Spleen (tissue), 13 donors: ENCODE measurements at places on chromosomes 7 and 10.

- DNase-seq = no peak
Measured at GRCh38 chr10:326894-327635, 191.8 kb downstream of the ZMYND11 start.

DNA sequence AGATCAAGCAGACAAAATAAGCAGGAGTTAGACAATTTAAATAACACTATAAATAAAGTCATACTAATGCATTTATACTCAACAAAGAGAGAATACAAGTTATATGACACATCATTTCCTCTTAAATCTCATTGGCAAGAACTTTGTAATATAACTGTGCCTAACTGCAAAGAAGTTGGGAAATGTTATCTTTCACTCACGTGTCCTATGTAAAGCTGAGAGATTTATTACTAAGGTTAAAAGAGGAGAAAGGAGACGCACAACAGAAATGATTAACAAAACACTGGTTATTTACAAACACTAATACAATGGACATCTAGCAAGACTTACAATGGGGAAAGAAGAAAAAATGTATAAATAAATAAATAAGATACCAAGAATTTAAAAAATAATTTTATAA lies 12.7 kb upstream of the TMEM273 start:
- no peak for DNase-seq

DNA sequence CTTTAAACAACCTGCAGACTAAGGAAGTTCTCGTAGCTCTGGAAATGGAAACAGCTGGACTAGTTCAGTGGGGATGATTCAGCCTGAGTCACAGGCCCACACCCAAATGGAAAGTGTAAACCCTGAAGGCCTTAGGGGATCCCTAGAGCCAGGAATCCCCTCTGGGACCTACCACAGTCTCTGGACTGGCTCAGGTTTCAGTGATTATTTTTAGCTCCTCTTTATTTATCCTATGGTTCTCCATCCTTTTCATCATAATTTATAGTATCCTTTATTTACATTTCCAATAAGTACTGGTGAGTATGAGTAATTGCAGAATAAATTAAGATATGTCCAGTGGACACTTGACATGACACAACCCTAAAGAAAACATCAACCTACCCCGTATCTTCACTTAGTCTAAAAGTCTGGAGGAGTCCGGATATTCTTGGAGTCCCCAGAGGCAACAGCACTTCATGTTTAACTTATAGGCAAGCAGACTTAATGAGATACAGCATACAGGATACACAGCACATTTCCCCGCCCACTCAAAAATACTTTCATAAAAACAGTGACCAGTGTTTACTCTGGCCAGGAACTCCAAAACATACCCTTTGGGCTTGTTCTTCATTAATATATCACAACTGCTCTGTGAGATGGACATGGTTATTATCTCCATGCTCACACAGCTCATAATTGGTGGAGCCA lies 28.4 kb upstream of the SEMA3E start:
- DNase-seq = no peak

- DNase-seq = no peak
Measured at GRCh38 chr7:134351424-134351823, 34.7 kb upstream of the SLC35B4 start.

DNA sequence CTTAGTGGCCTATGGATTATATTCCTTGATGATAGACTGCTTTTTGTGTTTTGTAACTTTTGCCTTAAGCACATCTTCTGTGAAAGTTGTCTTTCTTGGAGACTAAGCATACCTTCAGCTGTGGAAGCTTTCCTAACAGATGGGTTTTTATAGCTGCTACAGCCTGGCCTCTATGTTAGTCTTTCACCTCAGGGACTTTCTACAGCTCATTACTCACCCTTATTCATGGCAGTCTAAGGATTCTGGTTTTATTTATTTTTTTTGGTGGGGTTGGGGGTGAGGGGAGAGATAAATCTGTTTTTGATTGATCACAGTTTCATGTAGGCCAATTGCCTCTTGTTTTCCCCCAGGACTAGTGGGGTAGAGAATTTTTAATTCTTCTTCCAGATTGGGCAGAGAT lies 219.9 kb downstream of the DKK1 start:
- no peak for DNase-seq

DNA sequence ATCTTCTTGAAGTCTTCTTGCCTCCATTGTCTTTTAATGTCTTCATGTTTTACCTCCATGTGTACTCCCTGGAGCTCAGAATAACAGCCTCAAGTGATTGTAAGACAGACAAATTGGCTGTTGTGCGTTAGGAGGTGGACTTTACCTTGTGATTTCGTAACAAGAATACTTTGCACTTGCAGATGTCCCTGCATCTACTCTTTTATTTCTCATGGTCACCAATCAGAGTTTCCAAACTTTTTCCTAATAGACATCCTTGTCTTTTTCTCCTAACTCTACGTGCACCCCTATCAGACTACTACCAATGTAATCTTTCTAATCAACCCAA lies 172.3 kb downstream of the NRP1 start:
- DNase-seq = no peak

GRCh38 chr10:6757158-6757557 lies 177.1 kb upstream of the PRKCQ start:
- DNase-seq = no peak

DNA sequence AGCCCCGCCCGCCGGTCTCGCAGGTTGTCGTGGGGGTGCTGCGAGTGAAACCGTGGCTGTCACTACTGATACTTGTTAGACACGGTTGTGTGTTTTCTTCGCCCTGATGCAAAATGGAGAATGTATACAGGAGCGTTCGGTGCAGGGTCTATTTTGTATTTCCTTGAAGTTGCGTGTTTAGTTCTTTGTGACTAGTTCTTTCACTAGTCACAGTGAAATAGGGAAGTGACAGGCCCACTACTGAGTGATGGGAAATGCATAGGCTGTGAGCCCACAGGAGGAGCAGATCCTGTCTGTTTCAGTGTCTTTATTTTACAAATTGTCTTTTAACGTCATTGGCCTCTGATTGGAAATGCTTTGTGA lies 675 bp downstream of the ABRAXAS2 start:
- no peak for DNase-seq

- peak; percentile 44 for DNase-seq
Measured at GRCh38 chr10:47380341-47381102, 3.6 kb downstream of the ZNF488 start.

GRCh38 chr10:131701131-131701947 lies 199.5 kb upstream of the PPP2R2D start:
- DNase-seq = peak; percentile 38

DNA sequence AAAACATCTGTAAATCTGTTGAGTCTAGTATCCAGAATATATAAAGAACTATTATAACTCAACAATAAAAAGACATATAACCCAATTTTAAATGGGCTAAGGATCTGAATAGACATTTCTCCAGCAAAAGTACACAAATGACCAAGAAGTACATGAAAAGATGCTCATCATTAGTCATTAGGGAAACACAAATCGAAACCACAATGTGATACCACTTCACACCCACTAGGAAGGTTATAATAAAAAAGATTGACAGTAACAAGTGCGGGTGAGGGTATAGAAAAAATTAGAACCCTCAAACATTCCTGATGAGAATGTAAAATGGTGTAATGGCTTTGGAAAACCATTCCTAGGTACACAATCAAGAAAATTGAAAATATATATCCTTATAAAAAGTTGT lies 4.1 kb downstream of the XPNPEP1 start:
- DNase-seq = no peak

DNA sequence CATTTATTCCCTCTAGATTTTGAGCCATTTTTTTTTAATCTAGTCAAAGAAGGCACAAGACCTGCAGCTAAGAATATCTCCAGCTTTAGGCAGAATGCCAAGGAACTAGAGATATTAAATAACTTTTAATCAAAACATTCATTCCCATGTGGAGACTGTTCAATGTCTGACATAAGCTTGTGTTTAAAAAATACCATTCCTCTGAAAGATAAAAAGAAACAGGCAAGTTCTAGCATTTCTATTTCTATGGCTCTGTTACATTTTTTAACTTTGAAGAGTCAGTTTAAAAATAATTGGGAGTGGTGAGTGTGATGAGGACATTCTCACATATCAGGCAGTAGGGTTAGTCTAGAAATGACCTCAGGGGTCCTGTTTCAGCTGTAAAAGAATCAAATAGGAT lies 48.0 kb downstream of the RHOBTB1 start:
- DNase-seq = no peak

DNA sequence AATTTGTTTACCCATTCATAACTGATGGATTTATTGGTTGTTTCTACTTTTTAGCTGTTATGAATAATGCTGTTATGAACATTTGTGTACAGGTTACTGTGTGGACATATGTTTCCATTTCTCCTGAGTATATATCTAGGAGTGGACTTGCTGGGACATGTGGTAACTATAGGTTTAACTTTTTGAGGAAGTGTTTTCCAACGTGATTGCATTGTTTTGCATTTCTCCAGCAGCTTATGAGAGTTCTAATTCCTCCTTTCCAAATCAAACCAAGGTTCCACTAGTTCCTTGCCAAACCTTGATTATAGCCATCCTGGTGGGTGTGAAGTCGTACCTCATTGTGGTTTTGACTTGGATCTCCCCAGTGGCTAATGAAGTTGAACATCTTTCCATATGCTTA lies 2.6 kb upstream of the PRF1 start:
- DNase-seq = no peak

GRCh38 chr7:35485436-35485835 lies 209.5 kb downstream of the HERPUD2 start:
- no peak for DNase-seq

GRCh38 chr10:1120801-1121211 lies 64.6 kb downstream of the WDR37 start:
- no peak for DNase-seq

- no peak for DNase-seq
Measured at GRCh38 chr7:95501261-95501832, 15.6 kb downstream of the ASB4 start.

DNA sequence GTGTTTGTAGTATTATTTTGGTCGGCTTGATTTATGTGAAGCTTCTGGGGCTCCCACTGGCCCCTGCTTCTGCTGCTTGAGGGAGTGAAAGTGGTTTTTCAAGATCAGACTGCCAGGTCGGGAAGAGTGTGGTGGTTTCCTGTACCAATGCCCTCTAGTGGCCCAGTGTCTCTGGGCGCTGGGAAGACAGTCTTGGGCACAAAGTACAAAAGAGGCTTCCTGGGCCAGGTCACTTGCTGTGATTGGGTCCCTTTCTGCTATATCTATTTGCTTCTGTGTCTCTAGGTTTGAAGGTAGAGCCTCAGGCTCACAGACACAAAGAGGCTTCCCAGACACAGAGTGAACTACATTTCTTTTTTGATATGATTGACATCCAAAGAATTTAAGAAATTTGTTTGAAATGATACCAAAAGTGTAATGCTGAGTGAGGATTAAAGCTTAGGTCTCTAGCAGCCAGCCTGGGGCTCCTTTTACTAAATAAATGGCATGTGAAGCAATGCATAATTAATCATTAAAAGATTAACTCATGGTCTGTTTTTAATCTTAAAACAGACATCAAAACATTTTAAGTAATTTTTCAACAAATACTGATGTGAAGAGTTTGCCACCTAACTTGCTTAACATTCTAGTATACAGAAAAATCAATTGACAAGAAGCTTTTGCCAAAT lies 36.3 kb downstream of the ABCB1 start:
- no peak for DNase-seq

GRCh38 chr10:131144711-131145375 lies 166.7 kb downstream of the TCERG1L start:
- DNase-seq = no peak

- DNase-seq = no peak
Measured at GRCh38 chr10:103897241-103897774, 20.7 kb downstream of the STN1 start.

DNA sequence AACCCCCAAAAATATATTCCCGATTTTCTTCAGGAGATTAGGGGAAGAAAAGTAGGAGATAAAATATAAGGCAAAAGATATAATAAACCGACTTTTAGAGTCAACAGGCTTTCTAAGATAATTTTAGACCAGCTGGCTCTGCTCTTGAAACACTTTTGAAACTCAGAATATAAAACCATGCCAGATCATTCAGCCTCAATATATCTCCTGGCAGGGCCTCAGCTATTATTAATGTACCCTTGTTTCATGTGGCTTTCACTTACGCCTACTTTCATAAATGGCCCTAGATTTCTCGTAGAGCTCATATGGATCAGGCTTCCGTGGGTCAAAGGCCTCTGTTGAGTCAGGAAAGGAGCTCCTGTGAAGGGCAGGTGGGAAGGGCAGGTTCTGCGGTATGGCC lies 396.0 kb downstream of the PHTF2 start:
- DNase-seq = no peak

- DNase-seq = no peak
Measured at GRCh38 chr7:41010967-41011366, 691.9 kb downstream of the INHBA start.

- peak; percentile 91 for DNase-seq
Measured at GRCh38 chr7:27196287-27196767, 3.6 kb downstream of the HOXA13 start.

DNA sequence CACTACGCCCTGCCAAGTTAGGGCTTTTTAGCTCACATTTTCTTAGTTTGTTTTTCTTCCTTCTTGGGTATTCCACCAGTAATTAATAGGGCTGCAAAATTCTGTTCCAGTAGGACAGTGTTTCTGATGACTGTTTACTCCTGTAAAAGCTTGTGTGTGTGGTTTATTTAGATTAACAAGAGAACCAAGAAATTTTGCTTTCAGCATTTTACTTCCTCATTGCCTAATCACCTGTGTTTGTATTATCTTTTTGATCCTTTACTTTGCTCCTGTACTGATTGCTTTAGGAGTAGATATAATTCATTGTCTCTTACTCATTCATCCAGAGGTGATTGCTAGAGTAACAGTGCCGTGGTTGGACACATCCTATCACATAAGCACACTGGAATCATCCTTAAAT lies 27.7 kb downstream of the TDRD1 start:
- DNase-seq = no peak

DNA sequence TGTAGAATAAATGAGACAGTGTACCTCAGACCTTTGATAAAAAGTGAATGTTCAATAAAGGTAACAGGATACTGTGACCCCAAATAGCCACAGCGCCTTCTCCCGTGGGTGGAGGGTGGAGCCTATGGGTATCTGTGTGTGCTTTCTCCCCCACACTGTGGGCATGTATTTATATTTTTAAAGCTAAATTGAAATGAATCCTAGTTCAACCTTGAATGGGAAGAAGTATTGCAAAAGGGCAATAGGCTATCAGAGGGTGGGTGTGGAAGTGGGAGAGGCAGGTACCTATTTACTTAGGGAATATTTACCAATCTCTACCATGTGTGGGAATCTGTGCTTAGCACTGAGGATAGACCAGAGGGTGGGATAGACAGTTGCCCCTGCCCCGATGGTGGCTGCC lies 68.9 kb downstream of the PFKFB3 start:
- DNase-seq = no peak

DNA sequence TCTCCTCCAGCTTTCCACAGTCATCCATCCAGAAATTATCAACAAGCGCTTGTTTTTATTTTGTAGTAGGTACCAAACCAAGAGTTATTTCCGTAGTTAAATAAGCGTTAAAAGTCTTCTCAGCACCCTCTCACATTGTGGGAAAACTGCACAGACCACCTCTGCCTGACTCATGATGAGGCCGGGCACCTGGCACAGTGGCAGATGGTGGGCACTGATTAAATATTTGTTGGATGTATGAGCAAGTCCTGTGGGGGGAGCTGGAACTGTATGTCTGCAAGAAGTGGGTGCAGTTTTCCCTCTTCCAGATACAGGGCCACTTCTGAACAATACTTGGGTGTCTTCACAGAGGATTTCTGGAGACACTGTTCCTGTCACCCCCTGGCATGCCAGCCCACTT lies 5.3 kb upstream of the REPIN1 start:
- no peak for DNase-seq
